Stimulated activated CD4-positive, alpha-beta T cell treated with anti-CD3 and anti-CD28 coated beads, Interleukin-2, amount 100 ng/mL, for 48 hours (primary cell): ENCODE measurements at places on chromosomes 12 and 14.

DNA sequence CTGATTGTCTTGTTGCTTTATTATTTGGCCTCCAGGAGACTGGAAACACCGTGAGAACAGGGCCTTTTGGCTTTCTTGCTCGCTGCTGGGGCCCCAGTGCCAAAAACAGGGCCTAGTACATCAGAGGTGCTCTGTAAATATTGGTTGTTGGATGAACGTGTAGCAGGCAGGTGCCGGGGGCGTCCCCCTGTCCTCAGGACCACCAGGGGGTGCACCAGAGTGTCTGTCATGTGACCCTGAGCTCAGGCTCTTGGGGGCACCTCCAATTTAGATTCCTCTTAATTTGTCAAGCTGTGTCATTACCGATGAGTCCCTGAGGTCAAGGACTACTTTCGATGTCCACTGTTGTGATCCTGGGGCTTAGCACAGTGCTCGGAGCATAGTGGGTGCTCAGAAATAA is 87.1 kb downstream of the ACACB start:
- DNase-seq, result no peak

DNA sequence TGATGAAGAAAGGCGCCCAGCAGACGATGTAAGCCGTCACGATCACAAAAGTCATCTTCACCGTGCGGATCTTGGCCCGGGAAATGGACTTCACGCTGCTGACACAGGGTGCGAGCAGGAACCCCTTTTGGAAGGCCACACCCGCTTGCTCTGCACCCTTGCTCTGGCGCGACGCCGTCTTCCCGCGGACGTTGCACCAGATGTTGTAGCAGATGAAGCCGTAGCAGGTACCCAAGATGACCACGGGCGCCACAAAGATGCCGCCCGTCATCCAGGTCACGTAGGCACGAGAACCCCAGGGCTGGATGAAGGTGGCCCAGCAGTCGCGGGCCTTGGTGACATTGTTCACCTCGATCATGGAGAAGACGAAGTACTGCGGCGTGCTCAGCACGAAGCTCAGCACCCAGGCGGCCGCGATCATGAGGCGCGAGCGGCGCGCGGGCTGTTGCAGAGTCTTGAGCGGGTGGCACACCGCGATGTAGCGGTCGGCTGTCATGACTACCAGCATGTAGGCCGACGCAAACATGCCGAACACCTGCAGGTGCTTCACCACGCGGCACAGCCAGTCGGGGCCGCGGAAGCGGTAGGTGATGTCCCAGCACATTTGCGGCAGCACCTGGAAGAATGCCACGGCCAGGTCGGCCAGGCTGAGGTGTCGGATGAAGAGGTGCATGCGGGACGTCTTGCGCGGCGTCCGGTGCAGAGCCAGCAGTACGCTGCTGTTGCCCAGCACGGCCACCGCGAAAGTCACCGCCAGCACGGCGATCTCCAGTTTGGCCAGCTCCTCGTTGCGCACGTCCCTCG is 890 bp downstream of the AVPR1A start:
- no peak for DNase-seq

DNA sequence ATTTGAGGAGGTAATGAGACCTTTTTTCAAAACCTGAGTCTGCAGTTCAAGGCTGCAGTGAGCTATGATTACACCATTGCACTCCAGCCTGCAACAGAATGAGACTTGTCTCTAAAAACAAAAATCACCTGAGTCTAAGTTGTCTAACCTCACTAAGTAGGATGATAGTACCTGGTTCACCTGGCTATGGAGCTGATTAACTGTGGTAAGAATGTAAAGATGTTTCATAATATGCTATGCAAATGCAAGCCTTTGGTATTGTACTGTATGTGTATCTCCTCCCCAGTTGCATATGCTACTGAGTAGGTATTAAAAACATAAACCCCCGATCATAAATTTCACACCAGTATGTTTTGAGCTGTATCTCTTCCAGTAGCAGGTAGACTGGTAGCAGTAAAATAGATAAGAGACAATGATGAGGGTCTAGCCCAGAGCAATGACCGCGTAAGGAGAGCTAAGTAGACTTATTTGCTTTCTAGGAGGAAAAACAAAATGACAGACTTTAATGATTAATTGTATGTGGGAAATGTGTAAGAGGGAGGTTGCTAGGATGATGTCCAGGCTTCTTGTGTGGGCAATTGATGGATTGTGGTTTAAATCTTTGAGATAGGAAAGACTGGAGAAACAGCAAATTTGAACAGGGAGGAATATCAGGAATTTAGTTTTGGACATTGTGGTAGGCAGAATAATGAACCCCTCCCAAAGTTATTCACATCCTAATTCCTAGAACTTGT is 41.6 kb upstream of the EGLN3 start:
- DNase-seq, result no peak

DNA sequence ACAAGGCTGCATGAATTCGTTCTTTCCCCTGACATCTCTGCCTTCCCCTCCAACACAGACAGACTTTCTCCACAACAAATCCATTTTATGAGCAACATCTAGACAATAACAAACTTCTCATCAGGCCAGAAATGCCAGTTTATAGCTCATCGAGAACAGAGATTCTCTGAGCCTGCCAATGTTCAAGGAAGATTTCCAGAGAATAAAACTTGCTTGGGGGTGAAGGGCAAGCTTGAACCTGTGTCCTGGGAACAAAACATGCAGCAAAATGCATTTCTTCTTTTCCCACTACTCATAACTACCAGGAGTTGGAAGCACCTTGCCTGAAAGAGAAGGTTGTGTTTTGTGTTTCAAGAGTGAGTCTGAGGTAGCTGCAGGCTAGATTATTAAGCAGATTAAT is 6.8 kb downstream of the MAP1LC3B2 start:
- DNase-seq, result no peak

GRCh38 chr12:4114986-4115385 is 158.6 kb upstream of the CCND2 start:
- DNase-seq, result no peak

DNA sequence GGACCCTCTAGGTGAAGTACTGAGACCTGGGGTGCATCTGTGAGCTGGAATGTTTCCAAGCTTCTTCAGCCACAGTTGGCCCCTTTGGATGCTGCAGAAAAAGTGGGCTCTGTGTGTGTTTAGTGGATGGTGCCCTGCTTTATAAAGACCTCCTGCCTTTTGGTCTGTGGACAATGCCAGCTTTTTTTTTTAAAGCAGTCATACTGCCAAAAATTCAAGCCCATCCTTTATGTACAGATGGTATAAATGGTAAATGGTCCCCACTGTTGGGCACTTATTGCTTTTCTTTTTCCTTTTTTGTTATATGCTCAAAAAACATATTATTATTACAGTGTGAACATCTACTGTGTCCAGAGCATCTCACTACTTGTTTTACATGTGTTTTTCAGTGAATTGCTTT is 81.1 kb downstream of the SMOC1 start:
- DNase-seq, result no peak

DNA sequence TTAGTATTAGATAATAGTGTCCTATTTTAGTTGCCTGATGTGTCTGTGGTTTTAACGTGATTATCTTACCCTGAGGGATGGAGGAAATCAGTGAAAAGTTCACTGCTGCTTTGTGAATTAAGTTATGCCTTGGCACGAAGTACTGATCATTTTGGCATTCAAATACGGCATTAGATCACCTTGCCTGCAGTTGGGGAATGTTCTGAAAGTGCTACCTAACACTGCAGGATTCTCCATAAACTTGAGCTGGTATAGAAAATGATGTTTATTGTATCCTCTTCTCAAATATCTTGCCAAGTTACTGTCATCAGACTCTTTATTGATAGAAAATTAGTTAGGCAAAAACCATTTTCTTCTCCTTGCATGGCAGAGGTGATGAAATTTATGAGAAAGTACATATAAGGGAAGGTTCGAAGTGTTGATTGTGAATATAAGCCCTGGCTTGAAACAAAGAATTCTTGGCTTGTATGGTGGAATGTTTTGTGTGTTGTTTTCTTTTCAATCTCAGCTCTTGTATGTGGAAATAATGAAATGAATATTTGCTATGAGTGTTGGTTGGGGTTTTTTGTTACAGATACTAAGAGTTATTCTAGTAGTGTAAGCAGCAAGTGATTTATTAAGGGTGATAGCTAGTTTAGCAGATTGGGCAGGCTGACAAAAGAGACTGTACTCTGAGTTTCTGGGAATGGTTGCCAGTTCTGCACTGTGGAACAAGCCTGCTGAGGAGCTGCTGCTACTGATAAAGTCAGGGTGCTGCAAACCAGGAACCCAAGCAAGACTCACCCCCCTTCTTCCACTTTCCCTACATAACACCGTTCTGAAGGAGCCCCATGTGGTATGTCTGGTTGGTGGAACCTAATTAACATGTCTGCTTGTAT is 448.3 kb downstream of the PCNX1 start:
- DNase-seq, result no peak
